Right renal pelvis (tissue), 4 donors: ENCODE measurements at places on chromosomes 16 and 17. TPM values are rescaled to one million over a fixed set of nuclear protein-coding genes. Genes with fewer than 3 reads are reported as not detected.

DNA sequence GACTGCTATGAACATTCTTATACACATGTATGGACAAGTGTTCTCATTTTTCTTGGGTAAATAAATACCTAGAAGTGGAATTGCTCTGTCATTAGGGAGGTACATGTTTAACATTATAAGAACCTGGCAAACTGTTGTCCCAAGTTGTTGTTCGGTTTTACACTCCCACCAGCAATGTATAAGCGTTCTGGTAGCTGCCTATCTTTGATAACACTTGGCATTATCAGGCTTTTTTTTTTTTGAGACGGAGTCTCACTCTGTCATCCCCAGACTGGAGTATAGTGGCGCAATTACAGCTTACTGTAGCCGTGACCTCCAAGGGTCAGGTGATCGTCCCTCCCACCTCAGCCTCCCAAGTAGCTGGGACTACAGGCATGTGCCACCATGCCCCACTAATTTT lies 16.3 kb downstream of the ATAD5 start:
- DNase-seq, result no peak

DNA sequence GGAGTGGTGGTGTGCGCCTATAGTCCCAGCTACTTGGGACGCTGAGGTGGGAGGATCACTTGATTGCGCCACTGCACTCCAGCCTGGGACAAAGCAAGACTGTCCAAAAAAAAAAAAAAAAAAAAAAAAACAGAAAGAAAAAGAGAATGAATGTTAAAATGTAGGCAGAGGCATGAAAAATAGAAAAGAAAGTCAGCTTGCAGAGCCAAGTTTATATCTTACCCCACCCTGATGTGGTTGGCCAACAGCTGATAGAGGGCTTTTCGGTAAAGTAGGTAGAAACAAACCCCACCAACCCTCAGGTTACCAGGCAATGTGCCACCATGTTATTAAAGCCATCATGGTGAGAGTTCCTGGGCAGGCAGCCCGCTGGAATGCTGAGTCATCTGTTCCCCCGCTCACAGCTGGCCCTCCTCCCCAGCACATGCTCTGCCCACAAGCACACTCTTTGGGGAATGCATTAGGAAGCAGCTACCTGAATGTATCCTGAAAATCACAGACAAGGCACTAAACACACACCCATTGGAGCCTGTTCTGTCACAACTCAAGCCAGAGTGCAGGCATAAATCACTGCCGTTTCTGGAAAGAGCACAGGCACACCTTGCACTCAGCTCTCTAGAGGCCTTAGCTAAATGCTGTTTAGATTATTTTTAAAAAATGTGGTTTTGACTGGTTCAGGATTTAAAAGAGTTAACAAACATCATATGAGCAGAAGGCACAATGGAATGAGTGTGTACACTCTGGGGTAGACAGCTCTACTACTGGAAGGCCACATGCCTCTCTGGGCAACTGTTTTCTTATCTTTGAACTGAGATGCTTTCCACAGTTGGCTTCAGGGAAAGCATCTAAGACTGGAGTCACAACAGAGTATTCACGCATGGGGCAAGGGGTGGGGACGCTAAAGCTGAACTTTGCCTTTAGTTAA lies 128.5 kb downstream of the PARN start:
- DNase-seq, result peak; percentile 40

GRCh38 chr16:10367616-10368188 lies 18.2 kb upstream of the ATF7IP2 start:
- DNase-seq, result no peak

GRCh38 chr16:85988723-85989313 lies 89.9 kb downstream of the IRF8 start:
- DNase-seq, result no peak

DNA sequence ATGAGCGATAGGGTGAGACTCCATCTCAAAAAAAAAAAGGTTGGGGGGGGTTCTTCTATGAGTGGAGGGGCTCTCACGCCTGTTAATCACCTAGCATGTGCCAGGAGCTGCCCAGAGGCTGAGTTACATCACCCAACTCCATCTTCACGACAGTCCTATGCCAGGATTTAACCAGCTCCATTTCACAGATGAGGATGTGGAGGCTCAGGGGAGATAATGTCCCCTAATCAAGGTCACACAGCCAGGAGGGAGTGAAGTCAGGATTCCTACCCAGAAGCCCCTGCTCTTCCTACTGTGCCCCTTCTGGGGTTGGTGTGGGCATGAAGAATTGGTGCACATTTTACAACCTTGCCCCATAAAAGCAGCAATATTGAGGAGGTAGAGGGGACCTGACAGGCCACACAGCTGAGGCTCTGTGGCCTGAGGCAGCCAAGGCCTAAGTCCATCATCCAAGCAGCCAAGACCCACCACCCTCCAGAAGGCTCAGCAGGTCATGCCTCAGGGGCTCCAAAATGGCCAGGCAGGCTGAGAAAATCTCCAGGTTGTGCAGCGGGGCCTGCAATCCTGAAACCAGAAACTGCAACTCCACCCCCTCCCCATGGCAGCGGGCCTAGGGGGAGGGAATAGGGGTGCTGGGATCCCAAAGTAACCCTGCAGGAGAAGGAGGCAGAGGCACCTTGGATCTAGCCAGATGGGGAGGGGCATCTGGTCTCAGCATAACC lies 6.9 kb downstream of the PPY start:
- no peak for DNase-seq

DNA sequence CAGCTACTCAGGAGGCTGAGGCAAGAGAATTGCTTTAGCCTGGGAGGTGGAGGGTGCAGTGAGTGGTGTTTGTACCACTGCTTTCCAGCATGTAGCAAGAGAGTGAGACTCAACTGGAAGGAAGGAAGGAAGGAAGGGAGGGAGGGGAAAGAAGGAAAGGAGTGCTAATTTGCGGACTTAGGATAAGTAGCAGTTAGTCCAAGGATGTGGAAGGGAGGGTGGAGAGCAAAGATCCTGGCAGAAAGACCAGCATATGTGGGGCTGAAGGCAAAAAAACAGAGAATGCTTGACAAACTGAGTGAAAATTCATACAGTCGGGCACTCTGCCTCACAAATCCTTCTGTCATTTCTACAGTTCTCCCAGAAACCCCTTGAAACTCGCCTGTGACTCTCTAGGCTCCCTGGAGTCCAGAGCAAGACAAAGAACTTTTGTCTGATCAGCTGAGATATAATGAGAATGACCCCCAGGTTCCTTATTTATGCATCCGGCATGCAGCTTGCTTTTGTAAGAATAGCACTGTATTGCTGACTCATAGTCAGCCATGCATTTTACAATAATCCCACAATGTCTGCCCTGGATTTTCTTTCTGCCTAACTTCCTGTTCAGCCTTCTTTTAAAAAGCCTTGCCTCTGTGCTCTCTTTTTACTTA lies 31.5 kb downstream of the CDK5RAP3 start:
- DNase-seq, result no peak

Gene CRYBA1
- not detected for polyA plus RNA-seq

Gene KRT24
- polyA plus RNA-seq, result not detected

- DNase-seq, result no peak
Observed at GRCh38 chr16:16019488-16019887, 70.1 kb downstream of the ABCC1 start.

- DNase-seq, result no peak
Observed at GRCh38 chr16:88406096-88407041, 23.6 kb downstream of the ZNF469 start.

Gene DNAH3
- 0.30 TPM for polyA plus RNA-seq

Gene MYH8
- 0.62 TPM for polyA plus RNA-seq

DNA sequence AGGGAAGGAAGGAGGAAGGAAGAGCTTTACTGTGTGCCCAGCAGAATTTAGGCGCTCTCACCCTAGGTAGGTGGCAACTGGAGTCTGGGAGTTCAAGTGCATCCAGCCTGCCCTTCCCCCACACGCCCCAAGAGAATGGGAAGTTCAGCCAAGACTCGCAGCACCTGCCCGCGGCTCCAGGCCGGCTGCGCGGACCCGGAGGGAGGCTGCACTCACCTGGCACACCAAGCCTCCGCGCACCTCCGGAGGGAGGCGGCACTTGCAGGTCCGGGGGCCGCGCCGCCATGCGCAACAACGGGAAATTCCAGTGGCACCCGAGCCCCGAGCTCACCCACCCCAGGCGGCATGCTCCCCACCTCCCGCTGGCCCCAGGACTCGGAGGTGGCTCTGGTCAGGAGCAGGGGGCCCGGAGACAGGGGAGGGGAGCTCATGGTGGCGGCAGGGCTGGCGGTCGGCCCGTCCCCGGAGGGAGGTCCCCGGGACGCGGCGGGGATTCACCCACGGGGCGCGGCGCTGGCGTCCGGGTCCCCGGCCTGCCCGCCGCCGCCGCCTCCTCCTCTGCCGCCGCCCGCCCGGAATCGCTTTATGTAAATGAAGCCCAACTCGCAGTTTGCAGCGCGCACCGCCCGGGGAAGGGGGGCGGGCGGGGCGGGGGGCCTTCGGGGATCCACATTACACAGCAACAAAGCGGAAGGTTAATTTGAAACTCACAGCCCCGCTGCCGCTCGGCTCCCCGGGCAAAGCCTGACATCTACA lies at the start of gene ZFHX3:
Gene ZFHX3 (minus strand): TSS at position 593 of the 756 bp plus-strand sequence. CDS start 87,983 bp downstream, outside the sequence.
- DNase-seq, result no peak

DNA sequence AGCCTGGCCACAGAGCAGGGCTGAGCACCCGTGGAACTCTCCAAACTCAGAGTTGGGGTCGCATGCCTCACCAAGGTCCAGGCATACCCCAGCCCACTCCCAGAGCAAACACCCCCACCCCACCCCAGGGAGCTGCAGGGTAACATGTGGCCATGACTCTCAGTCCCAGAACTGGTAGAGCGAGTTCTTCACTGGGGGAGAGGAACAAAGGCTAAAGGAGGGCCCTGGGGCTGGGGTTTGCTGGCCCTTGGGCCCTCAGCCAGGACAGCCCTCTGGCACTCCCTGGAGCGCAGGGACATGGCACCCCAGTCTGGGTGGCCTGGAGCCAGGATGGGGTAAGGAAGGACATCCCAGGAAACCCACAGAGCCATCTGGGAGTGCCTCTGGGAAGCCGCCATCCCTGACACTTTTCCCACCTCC lies 4.2 kb downstream of the HID1 start:
- DNase-seq, result no peak

GRCh38 chr17:81561494-81561885 lies 9.3 kb upstream of the FAAP100 start:
- no peak for DNase-seq

GRCh38 chr16:84575914-84576313 lies 42.0 kb downstream of the COTL1 start:
- no peak for DNase-seq

Gene ITGB4
- 15.0 TPM for polyA plus RNA-seq

- DNase-seq, result no peak
Observed at GRCh38 chr16:1297018-1297696, 12.3 kb upstream of the UBE2I start.

Gene KRTAP9-2
- polyA plus RNA-seq, result not detected

GRCh38 chr16:74909665-74910064 lies 75.3 kb downstream of the WDR59 start:
- DNase-seq, result no peak

DNA sequence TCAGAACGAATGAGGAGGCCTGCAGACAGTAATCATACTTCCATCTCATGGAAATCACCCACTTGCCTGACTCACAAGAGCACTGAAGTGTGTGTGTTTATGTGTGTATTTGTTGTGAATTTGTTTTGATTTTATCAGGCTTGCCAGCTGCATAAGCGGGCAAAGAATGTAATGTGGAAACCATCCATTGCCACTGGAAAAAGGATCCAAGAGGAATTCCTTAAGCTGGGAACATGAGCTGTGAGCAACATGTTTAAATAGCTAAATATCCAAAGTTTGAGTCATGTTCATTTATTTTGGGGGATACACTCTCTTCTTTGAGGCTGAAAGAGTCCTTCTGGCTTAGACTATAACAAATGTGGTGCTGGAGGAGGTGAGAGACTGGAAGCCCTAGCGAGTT lies 198.4 kb upstream of the TBX2 start:
- DNase-seq, result no peak

Gene HNF1B
- 119 TPM for polyA plus RNA-seq

DNA sequence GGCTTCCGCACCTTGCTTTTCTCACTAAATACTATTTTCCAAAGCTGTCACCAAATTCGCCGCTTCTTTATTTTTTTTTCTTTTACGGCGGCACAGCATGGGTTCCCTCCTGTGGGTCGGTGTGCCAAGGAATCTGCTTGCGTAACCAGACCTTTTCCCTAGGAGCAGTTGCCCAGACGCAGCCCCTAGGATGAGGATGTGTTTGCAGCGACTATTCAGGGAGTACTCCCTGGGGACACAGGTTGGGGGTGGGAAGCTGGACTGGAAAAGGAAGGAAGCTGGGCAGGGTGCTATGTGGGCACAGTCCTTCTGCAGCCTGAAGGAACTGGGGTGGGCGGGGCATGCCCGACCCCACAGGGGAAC lies 49.0 kb upstream of the ZCCHC14 start:
- no peak for DNase-seq

Gene UBALD2
- 34.9 TPM for polyA plus RNA-seq

DNA sequence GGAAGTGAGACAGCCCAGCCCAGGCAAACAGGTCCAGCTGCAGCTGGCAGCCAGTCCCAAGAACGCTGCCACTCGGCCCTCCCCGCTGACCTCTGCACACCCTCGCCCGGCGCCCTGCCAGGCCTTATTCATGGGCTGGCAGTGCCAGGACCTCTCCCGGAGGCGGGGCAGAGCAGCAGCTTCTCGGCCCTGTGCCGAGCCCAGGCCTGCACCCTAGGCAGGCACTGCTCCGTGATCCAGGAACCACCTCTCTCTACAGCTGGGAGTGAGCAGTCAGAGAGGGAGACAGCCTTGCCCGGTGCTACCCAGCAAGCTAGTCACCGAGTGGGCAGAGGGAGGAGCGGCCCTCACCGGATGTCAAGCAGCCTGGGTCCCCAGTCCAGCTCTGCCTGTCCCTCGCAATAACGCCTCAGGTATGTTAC lies 79.9 kb upstream of the CBX4 start:
- DNase-seq, result no peak

GRCh38 chr16:28309811-28310311 lies 17.5 kb downstream of the SBK1 start:
- no peak for DNase-seq

Gene OTOA
- 0.10 TPM for polyA plus RNA-seq

- DNase-seq, result no peak
Observed at GRCh38 chr17:82734987-82735866, at the start of gene FN3K. FN3K (plus strand) TSS chr17:82735615; CDS start chr17:82735637, 22 bp downstream.

DNA sequence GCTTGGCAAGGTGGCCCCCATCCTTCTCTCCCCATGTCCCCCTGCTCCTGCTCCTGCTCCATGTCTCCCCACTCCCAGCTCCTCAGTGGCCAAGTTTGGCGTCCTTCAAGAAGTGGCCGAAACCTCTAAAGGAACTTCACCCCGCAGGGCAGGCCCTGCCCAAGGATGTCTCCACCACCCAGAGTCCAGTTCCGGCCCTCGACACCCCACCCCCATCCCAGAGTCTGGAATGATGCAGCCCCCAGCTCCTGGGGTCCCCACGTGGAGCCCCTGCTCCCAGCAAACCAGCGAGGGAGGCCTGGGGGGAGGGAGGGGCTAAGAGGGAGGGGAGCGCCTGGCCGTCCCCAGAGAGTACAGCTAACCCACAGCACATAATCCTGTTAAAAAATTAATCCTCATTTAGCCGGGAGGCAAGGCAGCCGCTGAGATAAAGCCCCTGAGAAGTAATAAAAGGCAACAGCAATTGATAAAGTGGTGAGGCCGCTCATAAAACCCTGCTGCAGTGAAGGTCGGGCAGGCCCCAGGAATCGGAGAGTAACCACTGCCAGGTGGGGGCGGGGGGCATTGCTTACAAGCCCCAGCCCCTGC lies 9.9 kb upstream of the ENPP7 start:
- DNase-seq, result no peak

Gene NTN3
- 2.6 TPM for polyA plus RNA-seq
